ENCODE measurements at places on chromosomes 3 and 15. TPM values are rescaled to one million over a fixed set of nuclear protein-coding genes. Genes with fewer than 3 reads are reported as not detected.

DNA sequence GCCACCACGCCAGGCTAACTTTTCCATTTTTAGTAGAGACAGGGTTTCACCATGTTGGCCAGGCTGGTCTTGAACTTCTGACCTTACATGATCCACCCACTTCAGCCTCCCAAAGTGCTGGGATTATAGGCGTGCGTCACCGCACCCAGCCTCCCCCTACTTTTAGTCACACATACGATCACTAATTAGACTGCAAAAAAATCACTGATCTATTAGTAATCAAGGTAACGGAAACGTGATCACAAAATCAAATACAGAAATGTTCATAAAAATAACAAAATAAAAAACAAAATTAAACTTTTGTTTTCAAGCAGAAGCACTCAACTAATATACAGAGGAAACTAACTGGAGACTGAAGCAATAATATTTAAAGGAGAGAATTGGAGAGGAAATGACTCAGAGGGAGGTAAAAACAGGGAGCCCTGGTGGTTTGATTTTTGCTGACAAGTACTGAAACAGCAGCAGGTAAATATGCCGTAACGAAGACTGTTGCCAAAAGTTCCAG lies 4.6 kb downstream of the WDR53 start:
- no peak for DNase-seq

GRCh38 chr3:183328164-183328563 lies 75.1 kb downstream of the B3GNT5 start:
- DNase-seq, result no peak

DNA sequence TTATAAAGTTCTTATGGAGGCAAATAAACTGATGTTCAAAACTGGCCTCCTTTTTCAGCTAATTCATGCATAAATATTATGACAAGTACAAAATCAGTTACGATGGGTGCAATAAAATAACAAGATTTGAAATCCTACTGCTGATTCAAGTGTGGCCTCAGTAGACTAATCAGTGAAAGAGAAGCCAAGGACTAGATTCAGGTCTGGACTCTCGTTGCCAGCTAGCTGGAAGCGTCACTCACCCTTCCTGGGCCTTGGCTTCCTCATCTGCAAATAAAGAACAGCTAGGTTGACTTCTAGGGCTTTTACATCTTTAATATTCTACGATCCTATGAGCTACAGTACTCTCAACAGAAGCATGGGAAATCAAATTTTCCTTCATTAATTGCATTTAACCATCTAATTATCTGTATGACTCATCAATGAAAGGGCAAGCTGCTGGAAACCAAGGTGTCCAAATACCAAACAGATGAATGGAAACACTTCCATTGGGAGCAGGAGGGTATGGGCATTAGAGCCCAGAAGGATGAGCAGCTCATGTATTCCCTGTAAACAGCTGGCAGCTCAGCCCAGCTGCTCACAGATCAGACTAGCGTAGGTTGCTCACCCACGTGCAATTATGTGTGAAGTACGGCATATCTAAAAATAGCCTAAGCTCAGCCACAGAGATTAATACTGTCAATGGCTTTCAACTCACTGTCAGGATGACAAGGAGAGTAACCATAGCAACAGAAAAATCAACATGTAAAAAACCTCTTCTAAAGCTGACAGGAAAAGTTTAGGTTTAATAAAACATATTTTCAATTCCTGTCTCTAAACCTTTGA lies 294.8 kb downstream of the PLCL2 start:
- DNase-seq, result peak; percentile 35

DNA sequence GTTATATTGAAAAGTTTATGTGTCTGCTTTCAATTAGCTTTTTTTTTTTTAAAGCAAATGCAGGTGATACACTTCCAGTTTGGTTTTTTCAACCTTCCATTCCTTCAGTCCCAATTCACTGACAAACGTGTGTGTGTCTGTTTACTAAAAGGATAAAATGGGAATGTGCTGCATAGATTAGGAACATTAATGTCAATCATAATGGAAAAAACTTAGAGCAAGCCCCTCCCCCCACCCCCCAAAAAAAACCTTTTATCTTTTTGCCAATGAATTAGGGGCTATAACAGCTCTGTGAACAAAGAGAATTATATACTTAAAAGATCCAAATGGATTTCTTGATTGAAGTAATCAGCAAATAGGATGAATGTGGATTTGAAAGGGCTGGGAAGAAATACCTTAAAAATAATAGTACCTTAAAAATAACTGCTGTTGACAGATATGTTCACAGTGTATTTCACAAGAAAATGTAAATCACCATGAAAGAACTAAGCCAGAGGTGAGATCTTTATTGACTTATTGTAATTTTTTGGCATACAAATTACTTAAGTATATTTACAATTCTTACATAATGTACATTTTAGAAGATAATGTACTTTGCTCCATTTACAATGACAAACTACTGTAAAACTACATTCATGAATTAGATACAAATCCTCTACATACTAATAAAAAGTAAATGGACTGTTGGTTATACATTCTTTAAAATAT lies 3.5 kb upstream of the XXYLT1 start:
- no peak for DNase-seq

- no peak for DNase-seq
Measured at GRCh38 chr3:66609660-66610561, 109.1 kb upstream of the LRIG1 start.

GRCh38 chr3:157175691-157176507 lies 16.0 kb upstream of the CCNL1 start:
- DNase-seq, result peak; percentile 50

DNA sequence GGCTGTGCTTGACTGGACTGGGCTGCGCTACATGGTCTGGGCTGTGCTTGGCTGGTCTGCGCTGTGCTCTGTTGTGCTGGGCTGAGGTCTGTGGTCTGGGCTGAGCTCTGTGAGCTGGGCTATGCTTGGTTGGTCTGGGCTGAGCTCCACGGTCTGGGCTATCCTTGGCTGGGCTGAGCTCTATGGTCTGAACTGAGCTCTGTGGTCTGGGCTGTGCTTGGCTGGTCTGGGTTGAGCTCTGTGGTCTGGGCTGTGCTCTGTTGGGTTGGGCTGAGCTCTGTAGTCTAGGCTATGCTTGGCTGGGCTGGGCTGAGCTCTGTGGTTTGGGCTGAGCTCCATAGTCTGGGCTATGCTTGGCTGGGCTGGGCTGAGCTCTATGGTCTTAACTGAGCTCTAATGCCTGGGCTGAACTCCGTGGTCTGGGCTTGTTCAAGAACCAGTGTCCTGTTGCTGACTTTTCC lies 92.0 kb downstream of the PLXNA1 start:
- peak; percentile 91 for DNase-seq

- no peak for DNase-seq
Measured at GRCh38 chr3:196141052-196141865, 59.4 kb upstream of the TFRC start.

GRCh38 chr3:188180114-188180513 lies 26.2 kb downstream of the LPP start:
- DNase-seq, result no peak

- DNase-seq, result peak; percentile 5
Measured at GRCh38 chr15:91304786-91305185, 204.7 kb downstream of the SV2B start.

- no peak for DNase-seq
Measured at GRCh38 chr3:11915621-11916424, 69.1 kb upstream of the TAMM41 start.

- no peak for DNase-seq
Measured at GRCh38 chr3:105511031-105511430, 144.3 kb downstream of the ALCAM start.

DNA sequence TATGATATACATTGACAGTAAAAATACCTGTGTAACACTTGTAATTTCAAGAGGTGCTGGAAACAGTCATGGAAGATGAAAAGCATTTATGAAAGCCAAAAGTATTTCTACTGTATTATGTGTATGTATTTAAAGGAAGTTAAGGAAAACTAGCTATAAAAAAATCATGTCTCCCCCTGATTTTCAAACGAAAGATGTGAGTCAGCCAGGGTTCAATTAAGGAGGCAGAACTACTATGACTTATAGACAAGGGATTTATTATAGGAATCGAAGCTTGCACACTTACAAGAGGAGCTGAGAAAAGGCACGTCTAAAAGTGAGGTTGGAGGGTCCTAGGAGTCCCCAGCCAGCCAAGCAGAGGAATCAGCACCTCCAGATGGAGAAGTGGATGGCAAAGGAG lies 119.4 kb downstream of the SUCLG2 start:
- DNase-seq, result no peak

The TRIM59 gene
- total RNA-seq, result 47.8 TPM

The RBSN gene
- 29.6 TPM for total RNA-seq

The SNURF gene
- 8.7 TPM for total RNA-seq

The IQCH gene
- total RNA-seq, result 0.74 TPM
